ENCODE measurements at places on chromosomes 12 and 14. TPM values are rescaled to one million over a fixed set of nuclear protein-coding genes. Genes with fewer than 3 reads are reported as not detected.

CRACR2A gene
- 2.0 TPM for total RNA-seq

SLC35F4 gene
- total RNA-seq, result not detected

KRT75 gene
- not detected for total RNA-seq

GPR162 gene
- total RNA-seq, result 4.6 TPM

C1R gene
- total RNA-seq, result 11.4 TPM

GPR84 gene
- total RNA-seq, result not detected

Data from H9 (cell line).